ENCODE measurements at places on chromosomes 7 and 10. TPM values are rescaled to one million over a fixed set of nuclear protein-coding genes. Genes with fewer than 3 reads are reported as not detected.

MMP21 gene
- not detected for total RNA-seq

FOXP2 gene
- 1.2 TPM for total RNA-seq

EBF3 gene
- total RNA-seq, result not detected

CHN2 gene
- total RNA-seq, result 1.5 TPM

NPTX2 gene
- 1.5 TPM for total RNA-seq

TMEM273 gene
- total RNA-seq, result not detected

LIPF gene
- not detected for total RNA-seq

SH2D4B gene
- total RNA-seq, result not detected

AKR1C3 gene
- 1.2 TPM for total RNA-seq

GET4 gene
- 17.5 TPM for total RNA-seq

IL2RA gene
- not detected for total RNA-seq

MSMB gene
- total RNA-seq, result not detected

TFEC gene
- 0.46 TPM for total RNA-seq

RBP3 gene
- total RNA-seq, result not detected

KLF14 gene
- total RNA-seq, result under 0.01 TPM

KAZALD1 gene
- 3.6 TPM for total RNA-seq

MEOX2 gene
- total RNA-seq, result not detected

WIPF3 gene
- total RNA-seq, result not detected

CNTNAP2 gene
- total RNA-seq, result 3.6 TPM

ASAH2 gene
- 2.3 TPM for total RNA-seq

HBP1 gene
- total RNA-seq, result 64.5 TPM

EDRF1 gene
- 29.9 TPM for total RNA-seq

HOGA1 gene
- 0.32 TPM for total RNA-seq

PI4K2A gene
- 25.5 TPM for total RNA-seq

ZNF425 gene
- total RNA-seq, result 4.5 TPM

GIMAP1 gene
- not detected for total RNA-seq

UNCX gene
- total RNA-seq, result not detected

MKLN1 gene
- total RNA-seq, result 57.6 TPM

ADAM12 gene
- total RNA-seq, result 360 TPM

TWIST1 gene
- total RNA-seq, result 24.9 TPM

LIPN gene
- not detected for total RNA-seq

MRC1 gene
- 0.05 TPM for total RNA-seq

FEZF1 gene
- not detected for total RNA-seq
